Hindlimb muscle (tissue), 1 donor: ENCODE measurements at places on chromosomes 1 and 21. TPM values are rescaled to one million over a fixed set of nuclear protein-coding genes. Genes with fewer than 3 reads are reported as not detected.
A peak's percentile ranks its signal among the peaks of the same experiment; 100 is the strongest.

The OLIG2 gene
- not detected for polyA plus RNA-seq

The PIK3R3 gene
- polyA plus RNA-seq: 12.8 TPM

The C8B gene
- polyA plus RNA-seq: not detected

The CD48 gene
- polyA plus RNA-seq: 2.1 TPM

The PTCH2 gene
- 10.0 TPM for polyA plus RNA-seq

The RHBDL2 gene
- 0.76 TPM for polyA plus RNA-seq

The APOBEC4 gene
- polyA plus RNA-seq: not detected

The HMGN1 gene
- 268 TPM for polyA plus RNA-seq

The GBP2 gene
- 1.3 TPM for polyA plus RNA-seq

The OVAAL gene
- not detected for polyA plus RNA-seq

- DNase-seq: no peak
These were observed 16.8 kb downstream of the C1orf116 start for GRCh38 chr1:207015791-207016190.

GRCh38 chr1:53727461-53728092 is 11.4 kb downstream of the GLIS1 start:
- no peak for DNase-seq

DNA sequence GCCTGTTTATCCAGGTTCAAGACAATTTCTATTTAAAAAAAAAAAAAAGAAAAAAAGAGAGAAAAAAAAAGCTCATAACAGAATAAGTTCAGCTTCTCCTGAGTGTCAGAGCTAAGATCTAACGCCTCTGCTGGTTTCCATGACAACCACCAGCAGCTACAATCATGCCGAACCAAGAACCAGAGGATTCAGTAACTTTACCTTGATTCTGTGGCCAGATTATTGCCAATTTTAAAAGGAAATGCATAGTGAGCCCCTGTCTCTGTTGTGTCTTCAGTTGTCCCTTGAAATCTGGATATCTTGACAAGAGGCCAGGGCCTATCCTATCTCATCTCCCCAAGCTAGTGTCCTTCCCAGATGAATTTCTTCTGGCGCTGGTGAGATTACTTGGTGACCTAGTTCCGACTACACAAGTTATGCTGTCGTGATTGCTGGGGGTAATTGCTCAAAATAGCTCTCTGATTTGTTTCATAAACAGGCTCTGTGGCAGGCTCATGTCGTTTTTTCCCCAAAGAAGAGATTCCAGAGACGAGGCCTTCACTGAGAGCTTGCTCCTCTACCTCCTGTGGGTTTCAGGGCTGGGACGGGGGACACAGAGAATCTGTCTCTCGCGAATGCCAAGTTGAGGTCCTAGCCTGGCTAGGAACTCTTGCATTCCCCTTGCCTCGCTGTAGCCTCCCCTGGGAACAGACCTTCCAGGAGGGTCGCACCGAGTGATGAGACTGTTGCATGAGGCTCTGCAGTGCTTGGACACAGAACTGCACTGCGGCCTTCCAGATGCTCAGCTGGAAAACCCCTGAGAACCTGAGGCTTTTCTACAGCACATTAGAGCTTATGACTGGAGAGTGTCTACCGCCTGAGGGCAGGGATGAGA is 32.4 kb upstream of the SCCPDH start:
- DNase-seq: no peak

GRCh38 chr21:27700974-27701614 is 734.2 kb upstream of the ADAMTS5 start:
- DNase-seq: peak; percentile 90

GRCh38 chr1:21823206-21823979 is 11.3 kb downstream of the LDLRAD2 start:
- DNase-seq: no peak

- no peak for DNase-seq
These were observed 10.3 kb downstream of the DONSON start for GRCh38 chr21:33578214-33578613.

- DNase-seq: no peak
These were observed 17.7 kb upstream of the PTPRC start for GRCh38 chr1:198620951-198621824.

DNA sequence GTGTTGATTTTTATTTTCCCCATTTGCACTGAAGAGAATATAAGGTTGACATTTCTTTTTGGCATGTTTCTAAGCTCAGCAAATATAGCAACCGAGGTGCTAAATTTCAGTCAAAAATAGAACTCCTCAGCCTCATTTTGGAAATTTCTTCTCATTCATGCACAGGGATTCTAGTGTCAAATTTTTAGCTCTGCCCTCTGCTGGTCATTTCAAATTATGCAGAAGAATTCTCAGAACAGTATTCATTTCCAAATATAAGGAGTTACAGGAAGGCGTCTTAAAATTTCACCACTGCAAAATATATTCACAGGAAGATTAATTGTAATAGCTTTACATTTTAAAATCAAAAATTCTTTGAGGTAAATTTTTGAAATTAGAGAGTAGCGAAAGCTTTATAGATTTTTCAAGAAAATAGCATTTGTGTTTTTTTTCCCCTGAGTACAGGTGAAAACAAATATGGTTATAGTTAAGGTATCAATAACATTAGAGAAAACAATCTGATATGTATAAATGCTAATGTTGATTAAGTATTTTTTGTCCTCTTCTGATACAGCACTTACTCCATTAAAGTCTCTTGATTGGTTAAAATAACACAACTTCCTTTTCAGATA is 57.9 kb downstream of the FMN2 start:
- peak; percentile 21 for DNase-seq

DNA sequence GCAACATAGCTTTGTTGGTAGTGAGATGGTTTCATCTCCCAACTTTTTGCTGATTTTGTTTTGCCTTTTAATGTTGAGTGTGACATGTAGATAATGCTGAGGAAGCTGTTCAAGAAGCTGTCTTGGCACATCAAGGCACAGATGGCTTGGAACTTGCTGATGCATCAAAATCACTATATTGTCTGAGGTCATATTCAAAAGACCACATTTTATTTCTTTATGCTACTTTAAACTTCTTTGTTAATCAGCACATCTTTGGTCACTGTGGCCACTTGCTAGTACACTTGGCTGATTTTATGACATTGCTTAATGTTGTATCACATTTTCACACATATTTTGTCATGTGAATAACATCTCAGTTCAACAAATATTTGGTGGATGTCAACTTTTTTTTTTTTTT is 87.1 kb upstream of the BCL10 start:
- DNase-seq: no peak

DNA sequence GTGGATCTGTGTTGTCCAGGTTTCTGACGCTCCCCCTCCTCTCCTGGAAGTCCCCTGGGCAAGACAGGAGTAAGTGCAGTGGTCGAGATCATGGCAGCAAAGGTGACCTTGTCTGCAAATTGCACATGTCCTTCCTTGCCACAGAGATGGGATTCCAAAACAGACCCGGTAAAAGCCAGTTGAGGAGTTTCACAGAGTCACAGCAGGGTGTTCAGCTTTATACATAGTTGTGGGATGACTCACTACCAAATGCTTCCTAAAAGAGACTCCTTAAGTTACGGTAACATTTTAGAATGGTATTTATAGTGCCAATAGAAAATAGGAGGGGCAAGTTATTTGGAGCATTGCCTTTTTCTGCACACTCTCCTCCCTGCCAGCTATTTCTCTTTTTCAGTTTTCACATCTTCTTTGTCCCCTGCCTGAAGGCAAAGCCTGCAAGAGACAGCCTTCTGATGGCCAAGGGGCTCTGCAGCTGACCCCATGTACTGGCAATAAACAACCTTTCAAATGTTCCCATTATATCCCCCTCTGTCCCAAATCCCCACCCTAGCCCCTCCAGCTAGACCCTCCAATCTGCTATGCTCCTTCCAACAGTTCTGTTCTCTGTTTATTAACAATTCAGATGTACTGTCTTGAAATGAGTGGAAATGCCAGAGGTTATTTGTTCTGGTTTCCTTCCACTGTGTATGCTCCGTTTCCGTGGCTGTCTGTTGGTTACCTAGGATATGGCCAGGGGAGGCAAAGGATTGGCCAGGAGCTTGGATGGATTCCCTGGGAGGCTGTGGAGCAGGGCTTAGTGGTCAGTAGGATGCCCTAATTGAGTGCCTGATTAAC is 115.0 kb downstream of the TGFB2 start:
- DNase-seq: peak; percentile 74

DNA sequence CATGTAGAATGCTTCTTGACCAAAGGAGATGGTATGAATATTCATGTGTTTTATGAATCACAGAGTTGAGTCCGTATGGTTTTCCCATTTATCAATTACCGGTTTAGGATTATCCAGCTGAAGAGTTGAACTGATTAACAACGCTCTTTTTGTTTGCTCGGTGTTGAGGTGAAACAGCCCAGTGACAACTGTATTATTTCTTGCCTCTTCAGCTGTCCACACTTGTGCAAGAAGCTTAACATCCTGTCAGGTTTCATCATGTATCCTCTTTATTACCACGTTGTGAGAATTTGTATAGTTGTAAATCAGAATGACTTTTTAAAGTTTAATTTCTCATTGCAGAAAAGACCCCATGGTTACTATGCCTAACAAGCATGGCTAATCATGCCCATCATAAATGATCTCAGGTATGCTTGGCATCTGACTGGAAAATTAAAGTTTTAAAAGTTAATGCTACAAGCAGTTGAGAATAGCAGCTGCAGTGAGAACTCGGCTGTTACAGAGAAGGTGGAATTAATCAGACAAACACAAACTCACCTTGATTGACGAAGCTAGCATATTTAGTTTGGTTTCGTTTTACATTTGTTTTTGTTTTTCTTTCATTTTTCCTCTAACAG is 563.2 kb upstream of the ADGRL2 start:
- no peak for DNase-seq

DNA sequence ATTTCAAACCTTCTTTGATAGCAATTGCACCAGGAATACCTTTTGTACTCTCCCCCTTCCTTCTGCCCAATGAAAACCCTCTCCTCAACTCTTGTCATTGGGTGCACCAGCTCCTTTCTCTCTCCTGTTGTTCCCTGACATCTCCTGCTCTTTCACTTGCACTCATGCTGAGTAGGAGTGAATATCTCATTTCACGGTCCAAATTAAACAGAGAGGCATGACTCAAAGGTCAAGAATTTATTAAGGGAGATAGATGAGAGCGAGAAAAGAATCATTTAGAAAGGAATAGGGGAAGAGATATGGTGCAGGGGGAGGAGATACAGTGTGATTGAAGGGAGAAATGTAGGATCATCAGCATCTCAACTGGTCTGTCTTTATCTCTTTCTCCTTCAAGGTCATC is 22.1 kb downstream of the AIM2 start:
- DNase-seq: no peak

GRCh38 chr1:9239622-9240401 is 5.2 kb downstream of the H6PD start:
- DNase-seq: no peak

- no peak for DNase-seq
These were observed 204.2 kb upstream of the CAMK1G start for GRCh38 chr1:209379280-209379679.

DNA sequence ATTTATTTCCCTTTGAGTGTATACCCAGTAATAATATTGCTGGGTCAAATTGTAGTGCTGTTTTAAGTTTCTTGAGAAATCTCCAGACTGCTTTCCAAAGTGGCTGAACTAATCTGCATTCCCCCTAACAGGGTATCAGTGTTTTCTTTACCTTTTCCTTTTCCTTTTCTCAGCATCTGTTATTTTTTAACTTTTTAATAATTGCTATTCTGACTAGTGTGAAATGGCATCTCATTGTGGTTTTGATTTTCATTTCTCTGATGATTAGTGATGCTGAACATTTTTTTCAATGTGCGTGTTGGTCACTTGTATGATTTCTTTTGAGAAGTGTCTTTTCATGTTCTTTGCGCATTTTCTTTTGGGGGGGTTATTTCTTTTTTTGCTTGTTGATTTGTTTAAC is 374.9 kb upstream of the BRINP3 start:
- DNase-seq: no peak

DNA sequence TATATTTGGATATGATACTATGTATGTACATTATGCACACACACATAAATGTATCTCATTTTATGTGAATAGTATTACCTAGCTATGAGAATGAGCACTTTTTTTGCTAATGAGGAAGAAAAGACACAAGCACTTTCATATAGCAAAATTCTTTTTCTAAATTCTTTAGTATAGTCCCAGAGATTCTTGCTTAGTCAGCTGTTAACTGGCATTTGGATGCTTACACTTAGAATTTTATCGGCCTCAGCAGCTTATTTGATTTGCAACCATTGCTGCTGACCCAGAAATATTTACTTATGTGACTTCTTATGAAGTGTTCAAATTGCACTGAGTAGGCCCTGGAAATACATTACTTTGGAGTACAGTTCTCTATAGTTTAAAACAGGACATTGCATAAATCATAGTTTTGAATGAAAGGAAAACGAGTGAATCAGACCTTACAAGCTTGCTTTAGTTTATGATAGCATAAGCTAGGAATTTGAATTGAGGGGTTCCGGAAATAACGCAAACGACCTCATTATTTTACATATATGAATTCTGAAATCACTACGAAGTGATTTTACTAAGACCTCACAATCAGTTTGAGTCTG is 653.9 kb upstream of the NEGR1 start:
- DNase-seq: no peak

- DNase-seq: no peak
These were observed 51.1 kb downstream of the CSMD2 start for GRCh38 chr1:34113887-34114286.

DNA sequence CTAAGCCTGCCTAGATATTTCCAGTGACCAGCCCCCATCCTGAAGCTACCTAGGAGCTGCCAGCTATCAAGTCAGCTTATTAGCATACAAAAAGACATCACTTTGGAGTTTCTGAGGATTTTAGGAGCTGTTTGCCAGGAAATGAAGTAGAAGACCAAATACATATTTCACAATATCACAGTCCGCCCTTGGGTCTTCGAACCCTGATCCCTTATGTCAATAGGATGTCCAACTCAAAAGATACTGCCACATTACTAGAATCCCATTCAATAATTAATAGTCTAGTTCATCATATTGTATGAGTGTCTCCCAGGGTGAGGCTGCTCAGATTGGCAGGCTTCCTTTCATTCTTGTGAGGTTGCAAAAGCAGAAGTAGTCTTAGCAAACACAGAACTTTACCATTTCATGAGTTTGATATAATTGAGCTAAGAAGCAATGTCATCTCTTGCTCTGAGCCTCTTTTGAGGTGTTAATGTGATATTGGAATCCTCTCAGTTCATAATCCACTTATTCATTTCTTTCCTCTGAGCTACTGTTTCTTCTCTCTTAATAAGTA is 13.6 kb downstream of the IPO9 start:
- DNase-seq: no peak

DNA sequence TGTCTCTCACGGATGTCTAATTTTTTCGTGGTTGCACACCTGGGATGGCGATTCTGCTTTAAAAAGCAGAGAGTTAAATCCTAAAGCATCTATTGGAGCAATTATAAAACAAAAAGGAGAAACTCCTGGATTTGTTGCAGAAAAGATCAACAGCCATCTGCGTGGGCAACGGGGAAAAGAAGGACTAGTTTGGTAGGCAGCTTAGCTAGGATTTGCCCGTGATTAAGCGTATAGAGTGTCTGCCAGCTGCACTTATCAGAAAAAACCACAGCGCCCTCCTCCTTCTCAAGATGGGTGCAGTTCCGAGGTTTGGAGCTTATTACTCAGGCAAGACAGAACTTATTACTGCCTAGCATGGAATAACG is 526 bp upstream of the SLC25A24 start:
- peak; percentile 19 for DNase-seq
